Activated CD8-positive, alpha-beta memory T cell treated with anti-CD3 and anti-CD28 coated beads for 24 hours (primary cell): ENCODE measurements at places on chromosomes 7 and 10.

DNA sequence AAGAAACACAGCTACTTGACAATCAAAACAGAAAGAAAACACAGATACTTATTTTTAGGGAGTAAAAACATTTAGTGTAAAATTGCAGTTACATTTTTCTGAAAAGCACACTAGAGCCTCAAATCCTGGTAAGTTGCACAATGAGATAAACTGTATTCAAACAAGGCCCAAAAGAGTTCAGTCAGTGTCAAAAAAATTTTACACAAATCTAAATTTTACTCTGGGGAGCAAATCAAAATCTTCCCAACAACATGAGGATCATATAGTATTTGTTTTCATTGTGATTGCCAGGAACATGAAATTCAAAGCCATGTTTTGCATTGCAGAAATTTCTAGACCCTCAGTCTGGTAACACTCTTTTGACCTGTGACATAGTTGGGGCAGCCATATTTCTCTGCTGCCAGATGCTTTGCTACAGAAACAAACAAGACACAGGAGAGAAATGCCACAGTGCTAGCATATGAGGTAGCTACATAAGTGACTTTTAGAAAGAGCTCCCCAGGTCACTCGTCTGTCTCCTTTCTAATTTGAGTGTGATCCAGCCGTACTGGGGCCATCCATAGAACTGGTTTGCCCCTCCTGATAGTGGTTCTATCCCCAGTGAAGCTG, 49.6 kb downstream of the PDE1C start:
- DNase-seq, result no peak

GRCh38 chr10:130203626-130204025, 67.4 kb downstream of the GLRX3 start:
- no peak for DNase-seq

- no peak for DNase-seq
These were observed 404.3 kb downstream of the SFMBT2 start for GRCh38 chr10:7006566-7006965.

- no peak for DNase-seq
These were observed 166.9 kb upstream of the WDR11 start for GRCh38 chr10:120684226-120684625.
